Activated T-cell treated with anti-CD3 and anti-CD28 coated beads for 24 hours (primary cell): ENCODE measurements at places on chromosomes 1 and 21.

DNA sequence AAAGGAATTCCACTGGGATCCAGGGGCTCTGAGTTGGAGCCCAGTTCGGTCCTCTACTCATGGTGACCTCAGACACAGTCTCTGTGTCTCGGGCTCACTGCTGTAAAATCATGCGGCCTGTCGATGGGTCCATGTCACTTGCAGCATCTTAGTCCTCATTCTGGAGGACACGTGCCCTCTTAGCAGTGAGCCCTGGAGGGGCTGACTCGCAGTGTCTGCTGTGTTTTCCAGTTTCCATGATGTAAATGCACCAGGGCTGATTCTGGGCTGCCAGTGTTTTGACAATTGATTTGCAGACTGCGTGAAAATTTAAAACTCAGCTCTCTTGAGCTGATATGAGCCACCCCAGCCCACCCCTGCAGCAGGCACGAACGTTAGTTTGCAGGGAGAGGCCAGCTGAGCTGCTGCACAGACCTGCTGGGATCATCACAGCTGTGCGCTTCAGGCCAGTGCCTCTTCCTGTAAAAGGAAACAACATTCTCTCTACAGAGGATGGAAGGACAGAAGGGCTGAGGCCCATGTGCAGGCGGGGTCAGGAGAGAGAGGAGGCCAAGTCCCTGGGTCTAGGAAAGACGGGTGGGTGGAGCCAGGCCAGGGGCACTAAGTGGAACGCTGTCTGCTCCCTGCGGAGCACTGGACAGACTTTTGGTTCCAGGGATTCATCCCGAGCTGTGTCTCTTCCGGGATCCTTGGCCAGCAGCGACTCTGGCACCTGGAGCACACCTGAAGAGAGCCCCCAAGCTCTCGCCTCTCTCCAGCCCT lies 42.6 kb downstream of the RSPH1 start:
- no peak for DNase-seq

DNA sequence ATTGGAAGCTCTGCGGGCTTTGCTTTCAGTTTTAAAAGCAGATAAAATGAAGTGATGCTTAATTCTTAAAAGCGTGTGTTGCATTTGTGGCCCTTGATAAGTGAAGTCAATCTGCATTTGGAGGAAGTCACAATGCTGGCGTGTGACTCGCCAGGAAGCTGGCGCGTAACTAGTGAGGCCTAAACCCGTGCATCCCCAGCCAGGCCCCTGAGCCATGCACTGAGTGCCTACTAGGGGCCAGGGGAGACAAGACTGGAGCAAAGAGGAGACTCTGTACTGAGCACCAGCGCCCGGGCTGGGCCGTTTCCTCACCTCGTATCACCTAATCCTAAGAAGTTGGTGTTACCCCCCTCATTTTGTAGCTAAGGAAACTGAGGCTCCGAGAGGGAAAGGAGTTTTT lies 4.6 kb upstream of the DDOST start:
- DNase-seq, result no peak

DNA sequence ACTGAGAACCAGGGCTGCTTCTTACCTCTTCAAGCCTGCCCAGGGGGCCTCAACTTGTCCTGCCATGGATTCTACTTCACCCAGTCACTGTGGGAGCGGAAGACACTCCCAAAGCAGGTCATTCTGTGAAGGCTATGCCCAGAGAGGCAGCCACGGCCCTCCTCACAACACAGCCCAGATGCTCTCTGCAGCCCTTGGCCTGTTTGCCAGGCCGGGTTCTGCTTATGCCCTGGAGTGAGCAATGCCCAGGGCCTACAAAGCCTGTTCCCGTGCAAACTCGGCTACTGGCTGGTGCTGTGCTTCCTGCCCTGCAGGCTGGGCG lies 33.8 kb upstream of the SLC30A1 start:
- no peak for DNase-seq

DNA sequence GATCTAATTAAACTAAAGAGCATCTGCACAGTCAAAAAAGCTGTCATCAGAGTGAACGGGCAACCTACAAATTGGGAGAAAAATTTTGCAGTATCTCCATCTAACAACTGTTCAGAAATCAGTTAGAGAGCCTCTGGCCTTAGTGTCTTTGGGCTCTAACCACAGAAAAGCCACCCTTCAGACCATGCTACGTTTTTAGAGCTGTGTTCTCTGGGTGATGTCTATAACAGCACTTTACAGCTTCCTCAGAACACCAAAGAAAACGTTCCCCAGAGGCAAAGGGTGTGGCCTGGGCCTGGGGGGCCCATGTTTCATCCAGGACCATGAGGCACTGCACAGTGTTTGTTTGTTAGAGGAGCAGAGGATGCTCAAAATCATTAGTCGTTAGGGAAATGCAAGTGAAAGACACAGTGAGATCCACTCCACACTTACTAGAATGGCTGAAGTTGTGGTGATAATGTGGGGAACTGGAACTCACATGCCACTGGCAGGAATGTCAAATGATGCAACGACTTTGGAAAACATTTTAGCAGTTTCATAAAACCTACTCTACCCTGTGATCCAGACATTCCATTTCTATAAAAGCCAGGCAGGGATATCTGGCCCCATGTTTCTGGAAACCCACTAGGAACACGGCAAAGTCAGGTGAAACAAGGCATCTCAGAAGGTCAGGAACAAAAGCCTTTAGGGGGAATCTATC lies 250.4 kb upstream of the HOOK1 start:
- no peak for DNase-seq

DNA sequence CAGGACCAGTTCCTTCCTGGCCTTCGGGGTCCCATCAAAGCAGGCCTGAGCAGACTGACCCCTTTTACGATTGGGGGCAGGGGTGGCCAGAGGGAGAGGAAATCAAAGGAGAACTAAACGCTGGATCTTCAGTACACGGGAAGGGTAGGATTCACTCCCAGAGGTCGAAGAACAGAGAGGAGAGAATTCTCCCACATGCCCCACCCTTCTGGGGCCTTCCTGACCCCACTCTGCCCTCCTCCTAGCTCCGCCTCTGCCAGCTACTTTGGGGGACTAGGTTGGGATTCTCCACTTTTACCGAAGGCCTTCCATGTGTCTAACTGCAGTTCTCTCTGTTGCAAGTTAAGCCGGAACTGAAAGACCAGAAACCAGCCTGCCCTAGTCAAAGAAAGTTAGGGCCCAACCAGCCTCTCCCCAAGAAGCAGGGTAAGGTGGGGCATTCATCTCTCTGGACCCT lies 654 bp upstream of the ARHGEF2 start:
- no peak for DNase-seq

DNA sequence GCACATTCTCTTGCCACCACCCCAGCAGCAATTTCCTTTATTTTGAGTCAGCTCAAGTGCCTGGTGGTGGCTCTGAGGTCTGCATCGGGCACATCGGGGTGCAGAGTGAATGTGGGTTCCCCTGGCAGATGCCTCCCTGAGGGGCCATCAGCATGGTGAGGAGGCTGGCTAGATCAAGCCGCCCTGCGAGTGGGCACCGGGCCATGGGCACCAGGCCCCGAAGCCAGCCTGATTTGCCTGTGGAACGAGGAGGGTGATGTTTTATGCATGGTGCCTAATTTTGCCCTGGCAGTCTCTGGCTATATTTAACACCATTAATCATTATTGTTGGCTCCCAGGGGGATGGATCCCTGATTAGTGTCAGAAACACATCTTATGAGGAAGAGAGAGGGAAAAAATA lies 36.3 kb downstream of the ACTL8 start:
- DNase-seq, result no peak
